ENCODE measurements at places on chromosomes 4 and X.

GRCh38 chrX:79036157-79036880, 91.1 kb downstream of the P2RY10 start:
- no peak for DNase-seq

- DNase-seq: peak; percentile 3
Observed at GRCh38 chrX:21167494-21167893, 206.7 kb upstream of the CNKSR2 start.

- no peak for DNase-seq
Observed at GRCh38 chr4:44985152-44985551, 258.8 kb upstream of the GNPDA2 start.

- DNase-seq: no peak
Observed at GRCh38 chr4:7187691-7188090, 4.6 kb upstream of the SORCS2 start.

DNA sequence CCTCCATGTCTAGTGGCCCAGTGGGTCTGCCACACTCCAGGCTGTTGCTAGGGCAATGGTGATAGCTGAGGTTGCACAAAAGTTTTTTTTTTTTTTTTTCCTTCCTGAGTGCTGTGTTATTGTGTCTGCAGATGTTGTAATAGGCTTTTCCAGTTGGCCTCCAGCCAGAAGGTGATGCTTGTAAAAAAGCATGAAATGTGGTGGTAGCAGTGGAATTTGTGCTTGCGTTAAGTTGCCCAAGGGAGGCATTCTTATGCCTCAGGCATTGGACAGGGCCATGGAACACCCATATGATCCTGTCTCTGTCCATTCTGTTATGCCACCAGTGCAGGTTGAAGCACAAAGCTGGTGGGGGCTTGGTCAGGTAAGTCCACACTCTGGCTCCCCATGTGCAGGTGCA, 660.5 kb upstream of the SPANXN1 start:
- DNase-seq: peak; percentile 40

DNA sequence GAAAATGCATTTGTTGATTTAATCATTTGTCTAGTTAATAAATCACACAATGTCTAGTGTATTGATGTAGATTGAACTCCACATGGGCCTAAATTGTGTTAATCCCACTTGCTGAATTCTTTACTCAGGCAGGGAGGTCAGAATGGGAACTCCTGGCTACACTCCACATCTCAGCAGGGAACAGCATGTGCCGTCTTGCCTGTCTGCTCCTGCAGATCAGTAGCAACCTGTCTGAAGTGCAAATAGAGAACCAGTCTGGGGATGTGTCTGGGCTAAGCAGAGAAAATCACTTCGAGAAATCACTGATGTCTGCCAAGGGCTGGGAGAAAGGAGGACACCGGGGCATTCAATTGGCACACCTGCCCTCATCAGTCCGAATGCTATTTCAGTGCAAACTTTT, 16.5 kb upstream of the MXRA5 start:
- DNase-seq: no peak

GRCh38 chr4:4780729-4781244, 78.7 kb upstream of the MSX1 start:
- DNase-seq: no peak

DNA sequence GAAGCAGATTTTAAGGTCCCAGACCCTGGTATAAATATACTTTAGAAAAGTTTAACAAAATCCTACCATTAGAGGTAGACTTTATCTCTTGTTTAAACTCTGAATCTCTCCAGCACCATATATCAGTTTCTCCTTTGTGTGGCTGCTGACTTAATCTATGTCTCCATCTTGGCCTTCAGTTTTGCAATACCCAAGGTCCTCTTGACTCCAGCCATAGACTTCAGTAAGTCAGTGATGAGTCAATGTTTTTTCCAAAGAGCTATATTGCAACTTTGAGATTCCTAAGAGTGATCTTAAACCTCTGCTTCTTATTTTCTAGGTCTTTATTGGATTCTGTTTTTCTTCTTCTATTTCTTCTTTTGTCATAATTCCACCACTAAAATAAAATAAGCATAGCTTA, 50.8 kb upstream of the ADGRL3 start:
- no peak for DNase-seq

- no peak for DNase-seq
Observed at GRCh38 chr4:68891678-68892077, 59.9 kb downstream of the UGT2A3 start.

DNA sequence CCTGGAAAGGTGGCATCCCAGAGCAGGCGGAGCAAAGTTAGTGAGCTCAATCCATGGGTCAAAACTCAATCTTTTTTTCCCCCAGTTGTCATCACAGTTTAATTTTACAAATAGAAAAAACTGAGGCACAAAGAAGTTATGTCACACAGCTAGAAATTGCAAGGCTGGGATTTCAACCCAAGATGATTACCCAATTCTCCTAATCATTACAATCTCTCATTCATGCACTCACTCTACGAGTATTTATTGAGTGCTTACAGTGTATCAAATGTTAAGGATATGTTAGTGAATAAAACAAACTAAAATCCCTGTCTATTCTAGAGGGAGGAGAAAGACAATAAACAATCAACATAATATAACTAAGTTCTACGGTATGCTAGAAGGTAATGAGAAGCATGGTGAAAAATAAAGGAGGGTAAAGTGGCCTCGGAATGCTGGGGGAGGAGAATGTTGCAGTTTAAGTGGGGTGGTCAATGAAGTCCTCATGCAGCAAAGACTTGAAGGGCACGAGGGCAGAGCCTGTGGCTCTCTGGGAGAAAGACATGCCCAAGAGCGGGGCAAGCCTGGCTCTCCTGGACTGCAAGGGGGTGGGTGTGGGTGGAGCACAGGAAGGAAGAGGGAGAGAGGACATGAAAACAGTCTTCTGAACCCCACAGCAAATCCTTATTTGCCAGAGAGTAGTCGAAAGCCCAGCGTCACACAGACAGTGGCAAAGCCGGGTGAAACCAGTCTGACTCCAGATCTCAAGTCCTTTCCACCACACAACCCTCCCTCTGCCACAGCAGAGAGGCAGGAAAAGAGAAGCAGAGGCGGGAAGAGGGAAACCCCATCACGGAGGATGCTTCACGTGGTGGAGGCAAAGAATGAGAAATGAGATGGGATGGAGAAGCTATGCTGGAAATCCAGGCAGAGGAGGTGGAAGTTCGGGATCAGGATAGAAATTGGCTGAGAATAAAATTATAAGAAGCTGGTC, 48.3 kb downstream of the RAB33B start:
- DNase-seq: no peak

DNA sequence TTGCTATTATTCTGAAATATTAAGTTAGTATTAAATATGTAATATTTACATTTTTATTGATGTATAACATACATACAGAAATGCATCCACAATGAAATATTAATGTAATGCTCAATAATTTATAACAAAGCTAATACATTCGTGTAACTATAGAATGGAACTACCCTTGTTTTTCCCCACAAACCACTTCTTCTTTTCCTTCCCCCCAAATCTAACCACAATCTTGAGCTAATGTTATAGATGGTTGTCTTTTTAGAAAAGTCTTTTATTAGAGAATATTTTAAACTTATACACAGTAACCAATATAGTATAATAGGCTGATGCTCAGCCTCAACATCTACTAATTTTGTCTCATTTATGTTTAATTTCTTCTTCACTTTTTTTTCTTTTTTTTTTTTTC, 4.5 kb upstream of the ZNF732 start:
- DNase-seq: no peak

DNA sequence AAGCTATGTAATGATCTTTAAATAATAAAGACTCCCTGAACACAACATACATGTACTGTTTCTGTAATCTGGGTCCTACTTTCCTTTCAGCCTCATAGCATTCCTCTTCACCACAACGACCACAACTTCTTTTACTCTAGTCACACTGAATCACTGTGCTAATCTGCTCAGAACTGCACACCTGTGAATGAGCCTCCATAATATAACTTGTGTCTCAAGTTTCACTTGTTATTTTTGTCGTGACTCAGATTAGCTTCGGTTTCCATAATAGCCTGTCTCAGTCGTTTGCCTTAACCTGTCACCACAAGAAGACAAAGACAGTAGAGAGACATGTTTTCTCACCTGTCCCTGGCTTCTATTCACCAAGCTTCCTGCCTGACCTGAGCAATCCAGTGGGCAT, 61.8 kb downstream of the MAGED1 start:
- DNase-seq: no peak

DNA sequence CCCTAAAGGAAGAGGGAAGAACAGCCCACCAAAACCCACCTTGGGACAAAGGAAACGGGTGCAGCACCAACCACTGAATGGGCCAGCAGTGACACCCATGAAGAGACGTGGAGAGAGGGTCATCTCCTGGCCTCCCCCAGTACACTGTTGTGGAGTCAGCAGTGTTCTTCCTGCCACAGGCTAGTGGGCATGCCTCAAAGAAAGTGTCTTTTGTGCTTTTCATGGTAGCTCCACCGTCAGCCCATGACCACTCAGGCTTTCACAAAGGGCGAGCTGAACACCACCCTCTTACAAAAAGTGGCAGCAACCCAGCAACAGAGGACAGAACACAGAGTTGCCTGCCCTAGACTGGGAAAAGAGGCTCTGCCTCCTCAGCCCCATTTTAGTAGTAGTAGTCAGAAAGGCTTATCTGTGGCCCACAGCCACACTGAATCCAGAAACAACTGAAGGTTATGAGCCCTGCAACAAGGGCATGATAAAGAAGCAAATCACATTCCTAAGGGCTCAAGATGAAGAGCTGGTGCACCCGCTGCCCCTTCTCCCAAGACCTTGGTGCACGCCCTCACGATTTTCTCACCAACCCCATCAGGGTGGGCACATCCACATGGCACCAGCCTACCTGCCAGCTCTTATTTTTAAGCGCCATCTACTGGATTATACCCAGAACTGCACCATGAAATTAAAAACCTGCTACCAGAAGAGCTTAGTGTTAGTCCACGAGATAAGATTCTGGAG, 53.1 kb downstream of the RAB28 start:
- no peak for DNase-seq

- peak; percentile 70 for DNase-seq
Observed at GRCh38 chrX:77785486-77786364, at the start of gene ATRX. Gene ATRX, minus strand, starts transcription at chrX:77786216. Its CDS starts 215 bp downstream, at chrX:77786001.

- no peak for DNase-seq
Observed at GRCh38 chr4:41797260-41797659, 48.7 kb upstream of the PHOX2B start.

GRCh38 chrX:10482708-10483107, 137.7 kb downstream of the MID1 start:
- DNase-seq: no peak

- peak; percentile 97 for DNase-seq
Observed at GRCh38 chr4:2937146-2937857, 25.9 kb downstream of the NOP14 start.

DNA sequence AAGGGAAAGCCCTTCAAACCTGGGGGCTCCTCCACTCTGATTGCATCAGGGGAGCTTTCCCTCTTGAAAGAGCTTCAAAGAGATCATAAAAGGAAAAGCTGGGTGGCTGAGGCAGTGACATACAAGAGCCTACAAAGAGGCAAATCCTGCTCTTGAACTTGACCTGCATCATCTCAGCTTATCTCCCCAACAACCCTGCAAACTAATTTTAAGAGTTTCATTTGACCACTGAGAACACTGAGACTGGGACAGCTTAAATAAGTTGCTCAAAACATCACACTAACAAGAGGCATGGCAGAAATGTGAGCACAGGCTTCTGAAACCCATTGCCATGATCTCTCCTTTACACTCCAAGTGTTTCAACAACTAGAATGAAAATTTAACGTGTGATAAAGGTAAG, 101.6 kb upstream of the PPARGC1A start:
- no peak for DNase-seq

- no peak for DNase-seq
Observed at GRCh38 chrX:10484683-10485247, 135.6 kb downstream of the MID1 start.

- DNase-seq: peak; percentile 41
Observed at GRCh38 chr4:165684177-165684805, 188.7 kb upstream of the TLL1 start.

- DNase-seq: no peak
Observed at GRCh38 chrX:42597481-42597880, 180.5 kb downstream of the PPP1R2C start.

- DNase-seq: peak; percentile 95
Observed at GRCh38 chr4:110371016-110371770, 104.8 kb upstream of the ENPEP start.

DNA sequence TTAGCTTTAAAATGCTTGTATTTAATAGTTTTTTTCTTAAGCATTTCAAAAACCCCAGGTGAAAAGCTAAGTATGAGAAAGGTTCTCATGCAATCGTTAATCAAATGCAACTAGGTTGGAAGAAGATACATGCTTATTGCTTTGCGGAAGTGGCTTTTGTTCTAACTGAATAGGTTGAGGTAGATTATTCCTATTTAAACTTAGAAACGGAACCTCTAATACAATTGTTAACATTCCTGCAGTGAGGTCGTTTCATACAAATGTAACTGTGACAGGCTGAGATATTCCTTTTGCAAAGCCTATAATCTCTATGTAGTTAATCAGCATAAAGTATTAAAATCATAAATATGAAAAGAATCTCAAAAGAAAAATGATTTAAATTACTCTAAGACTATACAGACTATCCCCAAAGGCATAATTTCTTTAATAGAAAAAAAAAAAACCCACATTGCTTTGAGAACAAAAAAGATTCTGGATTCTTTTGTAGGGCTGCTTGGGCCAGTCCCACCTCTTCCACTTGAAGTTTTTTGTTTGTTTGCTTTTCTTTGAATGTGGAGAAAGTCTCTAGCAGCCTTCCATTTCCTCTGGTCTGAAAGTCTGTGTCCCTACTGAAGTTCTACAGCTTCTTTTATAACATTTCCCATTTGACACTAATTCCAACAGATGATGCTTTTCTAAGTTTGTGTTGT, 25.6 kb upstream of the SORBS2 start:
- no peak for DNase-seq

Data from RCC 7860 (cell line).